CD4-positive, alpha-beta T cell treated with Interleukin-6 for 4 hours (primary cell): ENCODE measurements at places on chromosomes 1 and 21.

GRCh38 chr21:36735724-36736320 is 36.9 kb downstream of the SIM2 start:
- no peak for DNase-seq

GRCh38 chr1:26354972-26355371 is 1.0 kb upstream of the CRYBG2 start:
- no peak for DNase-seq

DNA sequence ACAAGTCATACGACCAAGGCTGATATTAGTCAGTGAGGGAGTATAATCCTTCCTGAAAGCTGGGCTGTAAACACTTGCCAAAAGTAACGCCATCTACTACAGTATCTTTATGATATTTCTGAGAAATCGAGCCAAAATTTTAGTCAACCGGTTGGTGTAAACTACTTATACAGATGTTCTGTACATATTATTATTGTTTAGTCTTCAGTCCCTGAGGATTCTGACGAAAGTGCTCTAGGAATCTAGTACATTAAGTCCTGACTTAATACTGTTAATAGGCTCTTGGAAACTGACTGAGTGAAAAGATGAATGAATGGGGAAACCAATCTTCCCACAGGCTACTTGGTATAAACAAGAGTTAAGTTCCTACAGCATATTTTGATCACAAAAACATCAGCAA is 274.3 kb downstream of the USP25 start:
- no peak for DNase-seq

- no peak for DNase-seq
These were observed 25.8 kb downstream of the UAP1 start for GRCh38 chr1:162587347-162587746.

DNA sequence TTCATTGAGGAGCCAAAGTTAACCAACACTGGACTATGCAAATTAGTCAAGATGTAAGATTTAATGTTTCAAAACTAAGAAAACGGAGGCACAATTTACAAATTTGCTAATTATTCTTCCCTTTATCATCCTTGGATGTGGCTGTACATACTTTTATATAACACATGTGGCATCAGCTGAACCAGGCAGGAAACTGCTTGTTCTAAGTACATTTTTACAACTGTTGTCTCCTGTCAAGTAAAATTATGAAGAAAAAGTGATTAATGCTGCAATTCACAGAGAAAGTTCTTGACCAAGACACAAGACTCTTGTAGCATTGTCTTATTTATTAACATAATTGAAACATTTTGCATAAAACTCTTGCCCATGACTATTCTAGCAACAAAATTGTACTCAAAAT is 61.9 kb downstream of the LAMC2 start:
- DNase-seq: no peak

- DNase-seq: no peak
These were observed 232.7 kb downstream of the KCNJ6 start for GRCh38 chr21:37683396-37684114.

GRCh38 chr1:32464191-32464715 is 619 bp upstream of the ZBTB8B start:
- DNase-seq: no peak

GRCh38 chr1:188350104-188350503 is 1521.4 kb downstream of the PLA2G4A start:
- no peak for DNase-seq

GRCh38 chr1:18569811-18570545 is 60.7 kb upstream of the PAX7 start:
- DNase-seq: no peak

DNA sequence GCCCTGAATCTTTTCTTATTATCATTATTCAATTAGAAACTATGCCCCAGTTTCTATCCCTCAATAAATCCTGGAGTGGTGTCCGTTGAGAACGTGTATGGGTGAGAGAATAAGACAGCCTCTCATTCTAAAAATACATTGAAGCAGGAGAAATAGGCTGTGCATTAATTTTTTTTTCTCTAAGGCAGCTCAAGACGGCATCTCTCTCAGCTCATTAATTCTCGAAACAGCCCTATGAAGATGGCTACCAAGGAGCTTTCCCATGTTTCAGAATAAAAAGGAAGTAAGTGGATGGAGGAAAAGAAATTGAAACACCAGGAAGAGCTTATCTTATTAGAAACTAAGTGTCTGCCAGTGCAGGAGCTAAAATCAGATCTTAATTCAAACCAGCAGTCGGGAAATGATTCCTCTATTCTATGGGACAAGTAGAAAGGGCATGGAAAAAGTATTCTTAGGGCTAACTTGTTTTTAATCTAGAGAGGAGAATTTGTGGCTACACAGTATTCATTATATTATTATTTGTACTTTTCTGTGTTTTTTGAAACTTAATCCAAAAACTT is 347.1 kb upstream of the PLD5 start:
- DNase-seq: no peak
